ENCODE measurements at places on chromosomes 5 and 9.
A peak's percentile ranks its signal among the peaks of the same experiment; 100 is the strongest.

DNA sequence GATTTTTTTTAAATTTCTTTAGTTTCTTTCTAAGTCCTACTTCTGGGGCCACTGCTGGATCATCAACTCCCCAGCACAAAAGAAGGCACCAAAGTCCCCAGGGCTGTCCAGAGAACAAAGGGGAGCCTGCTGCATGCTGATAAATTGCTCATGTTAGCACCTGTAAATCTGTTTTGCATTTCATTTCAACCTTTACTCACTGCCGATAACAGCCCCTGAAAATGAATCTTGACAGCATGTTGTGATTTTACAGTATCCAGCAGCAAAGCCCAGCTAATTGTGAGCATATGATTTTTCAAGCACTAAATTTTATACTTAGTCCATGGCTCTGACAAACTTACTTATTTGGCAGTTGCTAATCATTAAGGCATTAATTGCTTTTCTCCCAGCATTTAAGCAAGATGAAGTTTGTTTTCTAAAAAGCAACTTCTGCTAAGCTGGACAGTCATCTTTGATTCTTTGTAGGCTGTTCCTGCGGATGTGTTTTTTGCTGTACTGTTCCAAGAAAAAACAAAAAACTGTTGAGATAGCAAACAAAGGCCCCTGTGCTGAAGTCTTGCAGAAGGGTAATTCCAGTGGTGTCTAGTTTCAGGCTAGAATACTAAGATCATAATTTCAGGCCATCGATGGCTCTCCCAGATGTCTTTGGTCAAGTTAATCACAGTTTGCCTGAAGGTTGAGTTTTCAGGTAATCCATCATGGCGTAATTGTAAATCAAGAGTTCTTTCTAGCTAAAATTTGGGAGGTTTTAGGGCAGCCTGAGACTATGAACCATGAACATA, 73.1 kb upstream of the GAS1 start:
- DNase-seq, result no peak

GRCh38 chr9:125558453-125559092, 148.4 kb downstream of the MAPKAP1 start:
- peak; percentile 79 for DNase-seq

DNA sequence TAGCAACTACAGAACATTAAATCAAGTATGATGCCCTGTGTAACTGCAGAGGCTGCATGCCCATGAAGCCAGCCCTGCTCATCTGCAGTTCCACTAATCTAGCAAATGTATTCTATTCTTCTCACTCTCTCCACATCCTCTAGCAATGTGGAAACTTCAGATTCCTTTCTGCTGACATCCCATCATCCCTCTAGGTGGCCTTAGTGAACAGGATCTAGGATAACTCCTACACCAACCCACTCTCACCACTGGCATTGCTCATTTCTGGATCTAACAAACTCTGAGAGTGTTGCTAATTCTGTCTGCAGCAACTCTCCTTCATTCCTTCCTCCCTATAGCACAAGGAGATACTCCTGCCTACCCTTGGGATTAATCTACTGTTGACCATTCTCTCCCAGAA, 80.8 kb downstream of the FAM81B start:
- no peak for DNase-seq

GRCh38 chr9:82930116-82930515, 132.8 kb downstream of the RASEF start:
- no peak for DNase-seq

DNA sequence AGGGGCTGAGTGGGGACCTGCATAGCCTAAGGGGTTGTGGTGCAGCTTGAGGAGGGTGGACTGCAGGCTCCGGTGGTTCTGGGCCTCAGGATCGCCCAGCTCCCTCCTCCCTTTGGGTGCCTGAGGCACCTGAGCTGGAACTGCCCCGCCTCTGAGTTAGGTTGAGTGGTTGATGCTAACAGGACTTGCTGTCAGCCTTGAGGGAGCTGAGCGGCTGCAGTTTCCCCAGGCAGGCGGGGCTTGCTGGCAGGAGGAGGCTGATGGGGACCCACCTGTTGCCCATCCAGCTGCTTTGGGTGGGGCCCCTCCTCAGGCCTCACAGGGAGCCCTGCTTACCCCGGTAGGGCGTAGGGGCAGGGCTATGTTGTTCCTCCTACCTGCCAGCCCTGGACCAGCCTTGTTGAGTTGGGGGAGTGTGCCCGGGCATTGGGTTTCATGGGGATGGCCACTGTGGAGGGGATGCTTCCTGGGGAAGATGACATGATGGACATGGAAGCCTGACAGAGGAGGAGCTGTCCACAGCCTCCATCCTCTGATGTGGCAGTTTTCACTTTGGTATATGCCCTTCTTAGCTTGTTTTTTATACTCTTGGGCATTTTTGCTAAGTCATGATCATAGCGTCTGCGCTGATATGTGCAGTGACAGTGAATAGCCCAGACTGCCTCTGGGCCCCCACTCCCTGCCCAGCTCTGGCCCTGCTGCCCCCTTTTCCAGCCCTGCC, 14.3 kb downstream of the WNK2 start:
- no peak for DNase-seq

DNA sequence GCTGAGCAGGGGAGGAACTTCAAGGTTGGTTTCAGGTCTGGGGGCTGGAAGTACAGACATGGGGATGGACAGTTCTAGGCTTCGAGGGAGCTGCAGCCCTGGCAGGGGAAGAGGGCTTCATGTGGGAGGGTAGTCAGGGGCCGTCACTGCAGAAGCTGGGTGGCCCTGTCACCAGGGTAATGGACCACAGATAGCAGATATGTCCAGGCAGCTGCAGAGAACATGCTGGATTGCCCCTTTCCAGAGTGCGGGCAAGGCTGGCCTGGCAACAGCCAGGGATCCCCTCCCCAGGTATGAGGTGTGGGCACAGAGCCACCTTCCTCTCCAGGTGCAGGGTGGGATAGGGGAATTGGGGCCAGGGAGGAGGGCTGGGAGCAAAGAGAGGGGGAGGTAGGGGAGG, 206.5 kb downstream of the GADD45G start:
- DNase-seq, result no peak

GRCh38 chr9:14466429-14466818, 152.5 kb upstream of the NFIB start:
- no peak for DNase-seq

GRCh38 chr9:25350011-25350410, 328.2 kb downstream of the TUSC1 start:
- DNase-seq, result no peak

DNA sequence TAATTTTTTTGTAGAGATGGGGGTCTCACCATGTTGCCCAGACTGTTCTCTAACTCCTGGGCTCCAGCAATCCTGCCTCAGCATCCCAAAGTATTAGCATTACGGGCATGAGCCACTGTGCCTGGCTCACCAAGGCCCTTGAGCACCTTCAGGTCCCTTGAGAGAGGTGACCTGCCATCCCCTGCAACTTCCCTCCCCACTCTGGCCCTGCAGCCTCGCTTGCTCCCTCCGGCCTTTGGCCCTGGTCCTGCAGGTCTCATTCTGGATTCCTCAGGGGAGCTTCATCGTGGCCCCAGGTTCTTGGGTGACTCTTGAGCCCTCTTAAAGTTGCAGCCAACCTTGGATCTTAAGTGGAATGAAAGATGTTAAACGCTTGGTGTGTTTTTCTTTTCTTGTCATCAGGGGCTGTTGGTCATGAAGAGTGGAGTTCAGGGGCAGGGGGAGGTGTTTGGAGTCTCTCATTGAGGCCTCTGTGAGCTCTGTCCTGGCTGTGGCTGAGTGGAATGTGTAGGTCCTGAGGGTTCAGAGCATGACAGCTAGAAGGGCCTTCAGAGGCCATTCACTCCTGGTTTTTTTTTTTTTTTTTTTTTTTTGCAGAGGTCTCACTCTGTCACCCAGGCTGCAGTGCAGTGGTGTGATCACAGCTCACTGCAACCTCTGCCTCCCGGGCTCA, 33.0 kb downstream of the PPARGC1B start:
- DNase-seq, result no peak

DNA sequence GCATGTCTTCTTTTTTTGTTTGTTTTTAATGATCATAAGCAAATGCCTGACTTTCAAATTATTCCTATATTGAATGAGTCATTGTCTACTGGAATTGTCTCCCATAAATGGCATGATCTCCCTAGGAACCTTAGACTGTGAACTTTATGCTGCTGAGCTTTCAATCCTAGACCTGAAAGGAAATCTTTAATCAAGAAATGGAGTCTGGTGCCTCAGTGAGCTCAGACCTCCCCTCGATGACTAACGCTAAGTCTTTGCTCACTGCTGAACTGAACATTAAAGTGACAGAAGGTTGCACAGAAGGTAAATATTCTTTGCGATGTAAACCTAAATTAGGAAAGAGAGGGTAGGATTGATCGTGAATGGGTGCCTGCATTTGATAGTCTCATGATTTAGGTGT, 745.2 kb upstream of the WWC1 start:
- no peak for DNase-seq

- DNase-seq, result no peak
Measured at GRCh38 chr5:82374637-82375036, 96.5 kb upstream of the RPS23 start.

DNA sequence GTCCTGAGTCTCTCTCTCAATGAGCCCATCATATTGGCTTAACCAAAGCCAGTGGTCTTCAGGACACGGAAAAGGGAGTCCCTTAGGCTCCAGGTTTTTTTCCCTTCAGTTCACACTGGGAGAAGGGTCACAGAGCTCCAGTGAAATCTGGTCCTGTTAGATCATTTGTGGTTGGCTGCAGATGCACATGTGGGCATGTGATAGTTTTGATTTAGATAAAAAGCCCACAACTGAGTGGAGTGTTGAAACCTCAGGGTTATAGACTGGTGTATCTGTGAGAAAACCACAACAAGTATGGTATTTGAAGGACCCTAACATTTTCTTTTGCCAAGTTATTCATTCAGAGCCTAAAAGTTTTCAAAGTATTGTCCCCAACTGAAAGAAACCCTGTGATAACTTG, 46.7 kb downstream of the PRLR start:
- no peak for DNase-seq

GRCh38 chr5:156819967-156820581, 30.0 kb upstream of the PPP1R2B start:
- no peak for DNase-seq

DNA sequence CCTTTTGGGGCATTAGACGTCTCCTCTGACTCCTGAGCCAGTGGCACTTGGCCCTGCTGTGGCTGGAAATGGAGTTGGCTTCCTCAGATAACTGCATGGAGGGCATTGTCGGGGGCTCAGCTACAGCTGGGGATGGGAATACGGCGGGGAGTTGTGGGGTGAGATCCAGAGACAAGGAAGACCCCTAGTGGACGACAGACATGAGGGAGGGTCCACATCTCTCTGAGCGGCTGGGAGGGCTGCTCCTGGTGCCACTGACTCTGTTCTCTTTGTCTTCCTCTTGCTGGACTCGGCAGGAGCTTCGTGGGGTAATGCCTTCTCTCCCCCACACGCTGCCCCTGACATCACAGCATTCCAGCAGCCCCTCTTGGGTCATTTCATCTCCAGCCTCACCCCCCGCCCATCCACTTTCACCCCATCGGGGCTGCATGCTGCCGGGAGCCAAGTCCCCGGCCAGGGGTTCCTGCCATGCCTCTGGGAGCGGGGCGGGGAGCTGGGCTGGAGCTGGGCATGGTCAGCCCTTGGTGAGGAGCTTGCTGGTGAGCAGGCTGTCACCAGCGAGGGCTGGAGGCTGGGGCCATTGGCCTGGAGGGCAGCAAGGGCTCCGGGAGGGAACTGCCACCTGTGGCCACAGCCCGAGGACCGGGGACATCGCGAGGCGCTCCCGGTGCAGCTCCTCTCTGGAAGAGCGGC, 172.3 kb downstream of the CACNA1B start:
- peak; percentile 45 for DNase-seq

DNA sequence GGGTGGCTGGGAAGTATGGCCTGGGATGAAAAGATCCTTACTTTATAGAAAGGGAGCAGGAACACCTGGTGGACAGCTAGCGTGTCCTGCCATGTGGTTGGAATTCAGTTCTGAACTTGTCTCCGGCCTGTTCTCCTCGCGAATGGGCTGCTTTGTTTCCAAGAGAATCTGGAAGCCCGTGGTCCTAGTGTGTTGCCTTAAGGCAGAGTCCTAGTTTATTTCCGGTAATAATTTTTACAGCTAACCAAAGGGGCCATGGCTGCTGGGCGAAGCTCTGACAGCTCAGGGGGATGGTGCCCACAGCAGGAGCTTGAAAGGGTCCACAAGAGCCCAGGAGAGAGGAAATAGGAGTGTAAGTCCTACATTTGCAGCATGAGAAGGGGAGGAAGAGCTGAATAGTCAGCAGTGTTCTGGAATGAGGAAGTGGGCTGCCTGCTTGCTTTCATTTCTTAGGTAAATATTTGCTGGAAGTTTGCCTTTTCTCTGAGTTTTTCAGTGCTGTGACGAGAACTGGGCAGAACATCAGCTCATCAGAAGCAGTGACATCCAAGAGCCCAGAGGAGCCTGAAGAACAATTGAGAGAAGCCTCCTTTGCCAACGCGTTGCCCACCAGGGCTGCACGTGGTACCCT, 13.1 kb upstream of the IGFBPL1 start:
- DNase-seq, result peak; percentile 38

GRCh38 chr9:98504298-98505282, 204.1 kb downstream of the GABBR2 start:
- peak; percentile 40 for DNase-seq

DNA sequence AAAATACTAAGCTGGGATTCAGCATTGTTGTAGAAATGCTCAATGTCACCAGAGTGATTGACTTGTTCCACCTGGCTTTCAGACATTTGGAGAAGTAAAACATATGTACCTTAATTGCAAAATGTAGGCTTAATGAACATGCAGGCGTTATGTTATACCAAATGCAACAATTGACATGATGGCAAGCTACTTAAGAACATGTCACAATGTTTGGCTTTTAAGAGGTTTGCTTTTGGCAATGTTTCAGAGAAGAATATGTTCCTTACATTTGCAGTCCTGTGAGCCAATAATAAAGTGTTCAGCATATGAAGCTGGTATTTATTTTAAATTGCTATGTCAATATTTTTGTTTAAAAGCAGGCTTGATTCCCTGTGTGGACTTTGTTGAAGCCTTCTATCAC, 111.7 kb upstream of the NUDT12 start:
- no peak for DNase-seq

DNA sequence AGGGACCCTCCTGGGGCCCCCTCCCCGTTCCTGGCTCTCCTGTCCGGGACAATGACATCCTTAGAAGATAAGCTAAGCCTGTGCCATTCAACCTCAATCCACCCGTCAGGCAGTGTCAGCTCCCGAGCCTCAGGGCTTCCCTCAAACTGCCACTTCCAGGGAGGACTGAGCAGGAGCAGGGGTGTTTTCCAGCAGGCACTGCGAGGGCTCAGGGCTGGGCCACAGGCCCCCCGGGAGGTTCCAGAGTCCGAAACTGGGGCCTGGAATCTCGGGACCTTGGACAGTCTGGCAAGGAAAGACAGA, 26.2 kb downstream of the LHX3 start:
- no peak for DNase-seq

- DNase-seq, result no peak
Measured at GRCh38 chr9:135883410-135884089, 23.8 kb downstream of the CAMSAP1 start.

DNA sequence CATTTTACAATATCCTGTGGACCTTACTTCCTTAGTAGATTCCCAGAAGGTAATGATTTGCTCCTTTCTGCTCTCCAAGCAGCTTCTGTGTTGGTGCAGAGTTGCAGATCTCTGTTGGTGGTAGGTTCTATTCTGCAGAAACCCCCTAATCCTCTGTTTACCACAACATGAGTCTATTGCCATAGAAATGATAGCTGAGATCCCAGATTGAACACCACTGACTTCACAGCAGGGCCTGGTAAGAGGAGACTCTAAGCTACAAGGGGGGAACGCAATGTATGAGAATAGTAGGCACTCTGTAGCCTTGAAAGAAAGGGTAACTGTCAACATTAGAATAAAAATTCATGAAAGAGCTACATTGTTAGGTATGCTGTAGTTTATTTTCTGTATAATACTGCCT, 59.5 kb downstream of the MUSK start:
- no peak for DNase-seq

Measured in islet precursor cell (in vitro differentiated cells).